HAP-1 (cell line): ENCODE measurements at places on chromosomes 1 and 21.

DNA sequence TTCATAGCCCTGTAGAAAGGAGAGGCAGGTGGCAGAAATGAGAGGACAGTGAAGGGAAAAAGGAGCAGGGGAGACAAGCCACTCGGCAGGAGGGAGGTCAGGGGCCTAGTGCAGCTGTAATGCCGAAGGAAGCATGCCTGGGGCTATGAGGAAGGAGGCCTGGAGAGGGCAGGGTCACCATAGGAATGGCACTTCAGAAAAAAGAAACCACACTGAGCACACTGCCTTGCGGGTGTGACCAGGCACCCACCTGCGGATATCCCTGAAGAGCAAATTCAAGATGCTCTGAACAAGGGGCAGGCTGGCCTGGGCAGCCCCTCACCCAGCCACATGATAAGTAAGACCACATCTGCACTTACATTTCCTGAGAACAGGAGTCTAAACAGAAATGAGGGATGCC, 104.7 kb downstream of the JAK1 start:
- DNase-seq: no peak

DNA sequence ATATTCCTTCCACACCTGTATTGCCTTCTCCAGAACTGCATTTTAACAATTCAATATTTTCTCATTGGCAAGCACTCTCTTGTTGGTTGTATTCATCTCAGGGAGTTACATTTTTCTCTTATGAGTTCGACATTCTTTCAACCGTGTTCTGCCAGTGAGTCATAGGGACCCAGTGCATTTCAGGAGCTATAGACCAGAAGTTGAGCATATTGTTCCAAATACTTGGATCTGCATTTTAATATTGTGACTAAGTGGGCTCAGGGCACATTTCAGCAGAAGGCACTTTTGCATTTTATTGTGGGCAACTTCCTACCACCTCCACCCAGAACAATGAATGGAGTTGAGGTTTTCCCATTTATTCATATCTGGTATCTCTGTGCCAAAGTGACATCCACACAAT, 132.8 kb downstream of the TNFSF18 start:
- DNase-seq: no peak

- DNase-seq: no peak
Measured at GRCh38 chr21:44548922-44549321, 2.4 kb downstream of the KRTAP10-2 start.

GRCh38 chr1:91774520-91775203, 111.3 kb downstream of the TGFBR3 start:
- no peak for DNase-seq

DNA sequence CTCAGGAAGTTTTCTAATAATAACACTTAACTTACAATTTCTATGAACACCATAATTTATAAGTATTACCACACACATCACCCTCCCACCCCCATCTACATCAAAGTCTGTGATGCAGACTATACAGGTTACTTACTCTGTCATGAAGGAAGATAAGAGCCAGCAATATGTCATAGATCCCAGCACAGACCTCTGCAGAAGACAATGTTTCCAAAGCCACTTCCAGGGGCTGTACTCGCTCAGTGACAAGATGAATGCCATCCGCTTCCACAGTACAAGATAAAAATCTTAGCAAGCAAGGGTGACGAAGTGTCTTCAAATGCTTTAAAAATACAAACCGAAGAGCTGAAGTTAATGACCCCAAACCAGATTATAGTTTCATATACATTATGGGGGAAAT, 15.2 kb downstream of the SCYL3 start:
- no peak for DNase-seq

DNA sequence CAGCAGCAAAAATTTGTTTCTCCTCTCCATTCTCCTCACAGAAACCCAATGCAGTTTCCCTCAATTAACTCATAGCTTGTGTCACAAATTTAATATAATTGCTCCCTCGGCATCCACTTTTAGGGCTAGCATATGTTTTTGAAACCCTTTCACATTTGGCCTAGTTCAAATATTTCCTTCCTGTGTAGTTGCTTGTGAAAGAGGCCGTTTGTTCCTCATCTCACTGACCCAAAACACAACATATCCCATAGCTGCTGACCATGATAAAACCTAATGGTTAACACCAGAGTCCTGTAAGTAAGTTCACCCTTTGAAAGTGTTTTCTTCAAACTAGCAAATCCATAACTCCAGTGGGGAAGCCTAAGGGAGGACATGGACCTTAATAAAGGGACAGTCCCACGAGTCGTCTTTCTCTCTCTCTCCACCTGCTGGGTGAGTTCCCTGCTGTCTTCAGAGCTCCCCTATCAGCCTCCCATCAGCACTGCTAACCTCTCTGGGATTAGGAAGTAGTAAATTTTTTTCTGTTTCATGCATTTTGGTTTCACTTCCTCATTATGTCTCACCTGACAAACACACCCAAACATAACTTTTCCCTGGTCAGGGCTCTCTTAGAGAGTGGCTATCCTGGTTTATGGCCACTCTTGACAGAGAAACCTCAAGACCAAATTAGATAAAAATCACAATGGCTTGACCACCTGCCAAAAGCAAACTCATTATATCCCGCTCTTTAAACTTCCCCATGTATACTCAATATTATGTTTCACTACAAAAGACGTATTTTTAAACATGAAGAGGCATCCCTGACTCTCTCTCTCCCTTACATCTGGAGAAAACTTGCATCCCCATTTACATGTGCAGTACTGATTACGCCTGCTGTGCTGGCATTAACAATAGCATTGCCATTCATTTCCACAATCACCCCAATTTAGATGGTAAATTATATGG, 177.7 kb upstream of the HP1BP3 start:
- DNase-seq: no peak

- DNase-seq: no peak
Measured at GRCh38 chr1:222642468-222642867, 24.6 kb downstream of the MIA3 start.

DNA sequence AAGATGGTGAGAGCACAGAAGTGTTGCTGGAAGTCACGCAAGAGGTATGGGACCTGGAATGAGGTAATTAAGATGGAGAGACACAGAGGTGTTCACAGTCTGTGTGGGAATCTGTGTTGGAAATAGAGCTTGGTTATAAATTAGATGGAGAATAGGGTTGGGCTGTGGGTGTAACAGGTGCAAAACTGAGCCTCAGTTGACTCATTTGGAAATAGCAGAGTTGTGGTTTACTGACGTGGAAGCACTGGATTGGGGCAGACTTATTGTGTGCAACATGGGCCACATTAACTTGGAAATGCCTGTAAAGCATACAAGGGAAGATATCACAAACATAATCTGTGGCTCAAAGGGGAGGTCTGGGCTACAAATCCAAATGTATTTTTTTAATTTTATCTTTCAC, 13.0 kb downstream of the CAMSAP2 start:
- no peak for DNase-seq
